ENCODE measurements at places on chromosomes 4 and X.

- no peak for DNase-seq
Measured at GRCh38 chrX:152177052-152177451, 38.7 kb upstream of the MAGEA10 start.

DNA sequence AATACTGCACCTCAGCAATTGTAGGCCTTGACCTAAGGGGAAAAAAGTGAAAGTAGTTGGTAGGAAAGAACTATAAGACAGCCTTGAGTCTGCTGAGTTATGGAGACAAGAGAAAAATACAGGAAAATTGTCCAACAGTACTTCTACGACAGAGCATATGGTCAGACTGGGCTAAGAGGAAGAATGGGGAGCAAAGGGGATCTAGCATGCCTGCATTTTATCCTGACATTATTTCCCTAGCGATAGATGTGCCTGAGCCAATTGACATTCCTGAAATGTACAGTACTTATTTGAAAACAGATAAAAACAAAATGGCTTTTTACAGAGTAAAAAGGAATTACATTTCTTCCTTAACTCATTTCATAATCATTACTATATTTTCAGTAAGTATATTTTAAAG is 22.2 kb downstream of the GUCY1A1 start:
- DNase-seq = no peak

DNA sequence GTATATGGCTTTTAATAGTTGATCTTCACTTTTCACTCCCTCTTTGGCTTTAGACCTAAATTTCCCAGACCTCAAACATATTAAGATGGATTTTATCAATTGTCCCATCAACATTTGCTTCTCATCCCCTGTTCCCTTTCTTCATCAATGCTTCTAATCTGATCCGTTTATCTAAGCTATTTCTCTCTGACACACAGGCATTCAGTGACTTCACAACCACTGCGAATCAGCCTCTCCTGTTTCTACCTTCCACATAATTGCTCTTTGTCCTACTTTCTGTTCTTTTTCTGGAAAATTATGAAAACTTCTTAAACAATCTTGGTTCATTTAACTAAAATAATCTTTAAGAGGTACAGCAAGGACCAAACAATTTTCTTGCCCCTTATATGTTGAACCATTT is 115.2 kb downstream of the GLRA3 start:
- no peak for DNase-seq

DNA sequence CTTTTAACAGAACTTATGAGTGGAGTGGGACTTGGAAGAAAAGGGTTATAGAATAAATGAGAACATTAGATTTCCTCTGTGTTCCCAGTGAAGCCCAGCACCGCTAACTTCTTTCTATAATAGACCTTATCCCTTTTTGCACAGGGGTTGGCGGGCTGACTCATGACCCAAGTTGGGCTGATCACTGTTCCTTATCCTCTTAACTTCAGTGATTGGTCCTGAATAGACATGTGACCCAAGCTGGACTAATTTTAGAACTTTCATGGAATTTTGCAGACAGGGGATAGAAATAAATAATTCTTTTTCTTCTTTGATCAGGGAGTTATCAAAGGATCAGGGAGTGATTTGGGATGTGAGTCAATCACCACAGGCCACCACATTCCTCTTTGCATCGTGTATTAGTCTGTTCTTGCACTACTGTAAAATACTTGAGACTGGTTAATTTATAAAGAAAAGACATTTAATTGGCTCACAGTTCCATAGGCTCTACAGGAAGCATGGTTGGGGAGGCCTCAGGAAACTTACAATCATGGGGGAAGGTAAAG is 75.9 kb downstream of the UCHL1 start:
- DNase-seq = no peak

GRCh38 chr4:10104211-10104990 is 12.2 kb downstream of the WDR1 start:
- DNase-seq = no peak

- DNase-seq = no peak
Measured at GRCh38 chr4:125131891-125132680, 182.7 kb upstream of the FAT4 start.
